Activated CD4-positive, alpha-beta T cell treated with anti-CD3 and anti-CD28 coated beads, Interleukin-2, amount 10 ng/mL, durations not matched to agents 7 days and 5 days (primary cell): ENCODE measurements at places on chromosomes 16 and 17.

GRCh38 chr16:85553436-85554113 lies 59.5 kb upstream of the GSE1 start:
- peak; percentile 47 for DNase-seq

- DNase-seq: peak; percentile 29
These were observed 202.2 kb upstream of the CHMP6 start for GRCh38 chr17:80789356-80789902.

DNA sequence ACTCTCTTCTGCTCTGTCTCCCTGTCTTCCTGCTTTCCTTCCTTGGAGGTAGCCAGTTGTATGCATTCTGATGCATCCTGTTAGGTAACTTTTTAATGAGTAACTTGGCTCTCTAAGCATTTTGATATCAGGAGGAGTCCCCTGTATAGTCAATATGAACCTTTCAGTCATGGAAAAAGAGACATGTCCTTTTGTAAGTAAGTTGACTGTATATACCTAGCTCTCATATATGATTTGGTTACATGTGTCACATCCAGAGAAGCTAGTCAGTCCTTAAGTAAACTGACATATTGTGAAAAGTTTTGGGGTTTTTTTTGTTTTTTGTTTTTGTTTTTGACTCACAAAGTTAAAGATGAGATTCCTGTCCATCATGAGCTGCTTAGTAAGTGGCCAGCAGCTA lies 18.8 kb downstream of the UTP18 start:
- DNase-seq: no peak

- no peak for DNase-seq
These were observed 87.6 kb downstream of the CFDP1 start for GRCh38 chr16:75345711-75346110.

GRCh38 chr16:89322321-89323119 lies 105.0 kb downstream of the ZNF778 start:
- no peak for DNase-seq

- no peak for DNase-seq
These were observed 17.9 kb upstream of the TRPV3 start for GRCh38 chr17:3575511-3575910.

DNA sequence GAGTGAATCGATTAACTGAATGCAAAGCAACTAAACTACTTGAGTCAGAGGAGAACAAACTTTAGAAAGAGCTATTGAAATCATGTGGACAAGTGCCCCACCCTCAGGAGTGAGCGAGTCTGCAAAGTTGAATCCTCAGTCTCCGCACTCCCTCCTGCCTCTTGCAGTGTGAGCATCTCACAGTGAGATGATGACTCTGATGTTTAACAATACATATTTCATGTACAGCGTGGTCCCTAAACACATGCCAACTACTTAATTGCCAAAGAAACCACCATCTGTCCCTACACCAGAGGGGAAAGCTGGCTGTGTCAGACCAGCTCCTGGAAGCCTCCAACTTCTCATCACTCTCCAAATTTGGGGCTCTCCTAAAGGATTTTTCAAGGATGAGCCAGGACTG lies 31.2 kb downstream of the PIMREG start:
- no peak for DNase-seq
